ENCODE measurements at places on chromosomes 12 and 14.

GRCh38 chr12:113144806-113145205 is 4.7 kb upstream of the CFAP73 start:
- no peak for DNase-seq

DNA sequence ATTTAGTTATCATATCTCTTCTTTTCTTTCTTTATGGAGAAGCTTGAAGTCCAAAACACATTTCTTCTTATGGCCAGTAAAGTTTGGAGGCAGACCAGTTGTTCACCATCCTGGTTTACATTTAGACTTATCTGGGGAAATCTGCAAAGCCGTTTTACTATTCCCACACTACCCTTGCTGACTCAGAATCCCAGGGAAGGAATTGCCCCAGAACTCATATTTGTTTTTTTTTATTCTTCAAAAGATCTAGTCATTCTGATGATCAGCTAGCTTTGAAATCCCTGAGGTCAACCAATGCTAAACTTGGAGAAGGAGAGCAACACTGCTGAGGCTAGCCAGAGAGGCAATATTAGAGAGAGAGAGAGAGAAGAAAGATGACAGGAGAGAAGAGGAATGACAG is 12.3 kb upstream of the LMO3 start:
- no peak for DNase-seq

- no peak for DNase-seq
These were observed 375.0 kb downstream of the TRHDE start for GRCh38 chr12:72647139-72647538.

DNA sequence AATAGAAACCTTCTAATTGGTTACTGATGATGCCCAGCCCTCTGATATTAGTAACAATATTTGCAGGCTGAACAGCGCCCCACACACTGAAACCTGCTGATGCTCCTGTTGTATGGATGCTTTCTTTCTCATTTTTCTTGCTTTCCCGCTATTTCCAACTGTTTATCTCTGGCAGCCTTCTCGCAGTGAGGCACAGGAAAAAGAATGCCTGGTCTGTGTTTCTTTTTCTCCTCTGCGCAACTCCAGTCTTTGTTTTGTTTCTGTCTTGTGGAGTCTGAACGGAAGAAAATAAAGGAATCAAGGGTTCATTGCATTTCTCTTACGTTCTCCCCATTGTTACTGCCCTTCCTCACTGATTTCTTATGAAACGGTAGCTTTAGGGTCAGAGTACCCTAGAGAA is 451.2 kb downstream of the EGLN3 start:
- DNase-seq = no peak

DNA sequence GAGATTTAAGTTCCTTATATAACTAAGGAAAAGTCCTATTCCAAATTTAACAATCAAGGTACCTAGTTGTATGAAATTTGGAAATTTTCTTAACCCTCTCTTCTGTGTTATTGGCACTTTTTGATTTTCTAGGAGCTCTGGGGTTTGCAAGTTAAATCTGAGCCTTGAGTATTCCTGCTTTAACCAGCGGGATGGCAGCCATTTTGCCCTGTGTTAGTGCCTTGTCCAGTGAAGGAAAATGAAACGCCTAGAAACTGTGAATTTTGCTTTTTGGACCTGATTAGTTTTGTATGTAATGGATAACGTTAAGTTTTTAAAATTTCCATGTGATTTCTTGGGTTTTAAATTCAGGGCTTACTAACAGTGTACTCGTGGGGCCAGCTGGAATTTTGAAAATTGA is 45.1 kb downstream of the DIP2B start:
- DNase-seq = no peak
